ENCODE measurements at places on chromosomes 7 and 10.

- no peak for DNase-seq
These were observed 23.1 kb upstream of the JAZF1 start for GRCh38 chr7:28203508-28204240.

DNA sequence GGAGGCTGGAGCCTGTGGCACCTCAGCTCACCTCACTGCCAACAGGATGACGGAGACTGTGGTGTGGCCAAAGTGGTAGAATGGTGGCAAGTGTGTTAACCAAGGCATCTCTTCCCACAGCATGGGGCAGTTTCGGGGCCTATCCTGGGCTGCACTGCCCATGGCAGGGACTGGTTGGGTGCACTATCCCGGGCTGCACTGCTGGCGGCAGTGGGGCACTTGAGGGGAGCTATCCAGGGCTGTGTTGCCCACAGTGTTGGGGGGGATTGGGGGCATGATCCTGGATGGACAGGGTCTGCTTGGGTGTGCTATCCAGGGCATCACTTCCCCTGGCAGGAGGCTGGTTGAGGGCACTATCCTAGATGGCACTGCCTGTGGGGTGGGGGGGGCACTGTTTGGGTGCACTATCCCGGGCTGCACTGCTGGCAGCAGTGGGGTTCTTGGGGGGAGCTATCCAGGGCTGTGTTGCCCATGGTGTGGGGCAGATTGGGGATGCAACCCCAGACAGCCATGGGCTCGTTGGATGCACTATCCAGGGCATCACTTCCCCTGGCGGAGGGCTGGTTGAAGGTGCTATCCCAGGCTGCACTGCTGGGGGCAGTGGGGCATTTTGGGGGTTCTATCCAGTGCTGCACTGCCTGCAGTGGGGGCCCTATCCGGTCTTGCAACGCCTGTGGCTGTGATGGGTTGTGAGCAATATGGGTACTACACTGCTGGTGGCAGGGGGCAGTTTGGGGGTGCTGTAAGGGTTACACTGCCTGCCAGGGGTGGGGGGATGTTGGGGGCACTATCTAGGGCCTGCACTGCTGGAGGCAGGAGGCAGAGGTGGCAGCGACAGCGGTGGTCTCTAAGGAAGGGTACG is 129.7 kb downstream of the ZNF248 start:
- DNase-seq, result no peak

DNA sequence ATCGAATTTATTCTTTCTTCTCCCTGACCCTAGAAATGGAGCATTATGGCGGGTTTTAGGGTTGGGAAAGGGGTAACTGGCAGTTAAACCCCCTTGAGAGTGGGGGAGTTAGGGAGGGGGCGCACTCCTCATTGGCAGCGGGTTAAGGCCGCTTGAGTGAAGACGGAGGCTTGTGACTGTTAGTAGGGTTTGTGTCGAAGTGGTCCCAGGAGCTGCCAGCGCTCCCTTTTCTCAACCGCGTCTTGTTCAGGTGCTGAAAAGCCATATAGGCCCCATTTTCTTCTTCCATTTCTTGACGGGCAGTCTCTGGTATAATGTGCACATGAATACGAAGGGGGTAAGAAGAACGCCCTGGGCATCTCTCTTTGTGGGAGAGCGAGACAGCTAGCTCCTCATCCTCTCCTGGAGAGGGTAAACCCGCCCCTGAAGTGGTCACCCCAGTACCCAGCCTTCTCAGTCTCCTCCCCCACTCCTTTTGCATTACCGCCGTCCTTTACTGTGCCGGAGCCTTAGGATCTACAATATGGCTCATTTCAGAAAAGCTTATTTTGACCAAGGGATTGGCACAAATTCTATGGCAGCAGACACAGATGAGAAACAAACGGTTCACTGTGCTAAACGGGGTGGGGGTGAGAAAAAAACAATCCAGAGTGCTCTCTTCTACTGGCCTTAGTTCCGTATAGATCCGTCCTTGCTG is 836 bp downstream of the KMT2E start:
- peak; percentile 43 for DNase-seq

- no peak for DNase-seq
These were observed 34.5 kb downstream of the DNAJB6 start for GRCh38 chr7:157371296-157371695.

- DNase-seq, result no peak
These were observed 1.1 kb downstream of the PLEKHS1 start for GRCh38 chr10:113752553-113752952.

DNA sequence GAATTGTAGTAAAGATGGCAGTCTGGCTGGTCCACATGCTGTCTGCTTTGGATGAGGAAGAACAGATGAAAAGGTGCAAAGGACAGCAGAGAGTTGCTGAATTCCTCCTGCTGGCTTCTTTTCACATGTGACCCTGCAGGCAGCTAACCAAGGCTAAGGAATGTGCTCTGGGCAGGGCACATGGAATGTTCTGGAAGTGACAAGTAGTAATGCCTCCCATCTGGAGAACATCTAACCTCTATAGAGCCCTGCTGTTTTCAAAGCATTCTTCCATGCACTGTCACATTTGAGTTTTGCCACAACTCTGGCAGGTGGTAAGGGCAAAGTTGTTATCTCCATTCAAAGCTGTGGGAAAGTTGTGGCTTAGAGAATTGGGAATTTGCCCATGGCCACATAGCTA is 208.8 kb downstream of the STK31 start:
- DNase-seq, result no peak

- DNase-seq, result no peak
These were observed 52.0 kb downstream of the KIF5B start for GRCh38 chr10:32004161-32004591.

DNA sequence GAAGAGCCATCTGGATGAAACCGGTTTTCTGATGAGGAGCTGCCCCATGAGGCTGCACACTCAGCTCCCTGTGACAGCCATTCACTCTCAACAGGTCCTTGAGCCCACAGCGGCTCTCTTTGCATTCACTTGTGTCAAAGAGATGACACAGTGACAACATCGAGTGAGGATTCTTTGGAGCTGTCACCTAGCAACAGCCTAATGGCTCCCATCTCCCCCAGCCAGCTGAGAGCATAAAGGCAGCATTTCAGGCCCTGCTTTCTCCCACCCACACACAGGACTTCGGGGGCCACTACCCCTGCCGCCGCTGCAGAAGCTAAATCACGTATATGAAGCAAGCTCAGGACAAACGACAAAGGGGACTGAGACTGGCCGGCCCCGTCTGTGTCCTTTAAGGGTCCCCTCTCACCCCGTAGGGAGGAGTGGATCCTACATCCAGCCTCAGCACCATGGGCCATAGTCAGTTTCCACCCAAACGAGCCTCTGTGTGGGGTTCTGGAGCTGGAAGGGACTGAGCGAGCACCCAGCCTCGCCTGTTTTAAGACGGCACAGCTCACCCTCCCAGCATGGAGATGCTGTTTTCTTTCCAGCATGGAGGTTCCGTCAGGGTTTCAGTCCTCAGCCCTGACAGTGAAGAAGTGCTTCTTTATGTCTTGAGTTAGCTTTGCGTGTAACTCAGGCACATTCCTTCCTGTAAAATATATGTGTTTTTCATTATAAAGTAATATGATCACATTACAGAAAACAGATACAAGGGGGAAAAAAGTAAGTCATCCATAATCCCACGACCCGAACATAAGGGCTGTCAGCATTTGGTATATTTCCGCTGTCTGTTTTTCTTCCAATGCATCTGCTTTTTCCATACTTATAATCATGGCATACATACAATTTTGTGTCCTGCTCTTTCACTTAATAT is 4.9 kb downstream of the CPA4 start:
- no peak for DNase-seq

DNA sequence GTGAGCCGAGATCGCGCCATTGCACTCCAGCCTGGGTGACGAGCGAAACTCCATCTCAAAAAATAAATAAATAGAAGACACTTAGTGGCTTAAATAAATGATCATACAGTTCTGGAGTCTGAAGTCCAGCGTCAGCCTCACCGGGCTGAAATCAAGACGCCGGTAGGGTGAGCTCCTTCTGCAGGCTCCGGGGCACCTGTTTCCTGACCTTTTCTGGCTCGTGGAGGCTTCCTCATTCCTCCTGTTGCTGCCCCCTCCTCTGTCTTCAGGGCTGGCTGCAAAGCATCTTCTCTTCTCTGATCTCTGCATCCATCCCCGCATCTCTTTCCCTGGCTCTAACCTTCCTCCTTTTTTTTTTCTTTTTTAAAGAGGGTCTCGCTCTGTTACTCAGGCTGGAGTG is 32.8 kb downstream of the LIMK1 start:
- DNase-seq, result no peak

- no peak for DNase-seq
These were observed 124.4 kb downstream of the TACC2 start for GRCh38 chr10:122113161-122113944.

- no peak for DNase-seq
These were observed 846 bp upstream of the ZNF775 start for GRCh38 chr7:150378115-150378852.

- DNase-seq, result no peak
These were observed 6.4 kb downstream of the DPY19L1 start for GRCh38 chr7:35030848-35031247.

GRCh38 chr10:126270111-126270510 is 118.2 kb downstream of the ADAM12 start:
- DNase-seq, result no peak

- DNase-seq, result no peak
These were observed 247.6 kb downstream of the AUTS2 start for GRCh38 chr7:69845721-69846495.

DNA sequence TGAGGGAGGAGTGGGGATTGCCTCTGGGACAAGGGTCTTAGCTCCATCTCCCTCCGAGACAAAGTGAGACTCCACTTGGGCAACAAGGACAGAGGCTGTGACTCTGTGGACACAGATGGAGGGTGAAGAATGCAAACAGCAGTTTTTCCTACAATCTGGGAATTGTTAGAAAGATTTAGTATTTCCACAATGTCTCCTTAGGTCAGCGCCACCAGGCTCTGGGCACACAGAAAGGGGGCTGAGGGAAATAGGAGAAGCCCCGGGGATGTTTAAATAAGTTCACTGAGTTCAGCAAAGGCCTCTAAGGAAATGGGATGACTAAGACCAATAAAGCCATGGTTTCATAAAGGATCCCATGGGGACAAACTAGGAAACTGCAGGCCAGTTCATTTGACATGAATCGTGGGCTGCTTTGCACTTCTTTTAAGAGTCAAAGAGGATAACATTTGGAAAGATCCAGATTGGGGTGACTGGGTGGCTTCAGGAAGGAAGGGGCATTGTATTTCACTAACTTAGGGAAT is 219.8 kb upstream of the GLI3 start:
- DNase-seq, result no peak

- DNase-seq, result no peak
These were observed 263.5 kb downstream of the ZEB1 start for GRCh38 chr10:31582365-31583052.

DNA sequence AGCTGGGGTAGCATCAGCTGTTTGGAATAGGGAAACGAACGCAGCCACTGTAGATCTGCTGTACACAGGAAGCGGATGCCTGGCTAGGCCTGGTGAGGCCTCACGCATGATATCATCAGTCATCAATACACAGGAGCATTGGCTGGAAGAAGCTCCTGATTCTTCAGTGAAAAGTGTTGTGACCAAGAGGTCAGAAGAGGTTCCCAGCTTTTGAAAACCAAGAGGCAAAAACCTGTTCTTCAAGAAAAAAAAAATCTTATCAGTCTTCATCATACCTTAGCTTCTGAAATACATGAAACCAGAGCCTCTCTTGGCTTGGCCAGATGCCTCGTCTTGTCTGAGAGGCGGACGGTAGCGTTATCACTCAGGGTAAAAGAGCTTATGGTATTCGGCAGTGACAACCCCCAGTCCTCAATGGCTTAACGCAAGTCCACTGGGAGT is 139.3 kb upstream of the TCF7L2 start:
- no peak for DNase-seq

DNA sequence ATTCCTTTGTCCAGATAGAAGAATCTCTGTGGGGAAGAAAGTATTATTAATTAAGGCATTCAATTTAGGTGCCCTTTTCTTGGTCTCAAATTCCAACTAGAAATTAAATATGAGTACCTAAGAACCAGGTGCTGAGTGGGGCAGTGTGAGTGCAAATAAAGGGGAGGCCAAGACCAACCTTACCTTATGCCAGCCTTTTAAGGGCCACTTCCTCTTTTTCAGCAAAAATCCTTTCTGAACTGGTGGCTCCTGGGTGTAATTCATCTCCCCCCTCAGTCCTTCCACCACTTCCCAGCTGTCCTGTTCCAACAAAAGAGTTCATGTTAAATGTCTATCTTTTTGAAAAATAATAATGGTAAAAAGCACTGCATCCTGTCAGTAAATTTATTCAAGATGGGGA is 108.2 kb downstream of the OSBPL3 start:
- no peak for DNase-seq

GRCh38 chr7:36423633-36424032 is 34.0 kb downstream of the ANLN start:
- no peak for DNase-seq

DNA sequence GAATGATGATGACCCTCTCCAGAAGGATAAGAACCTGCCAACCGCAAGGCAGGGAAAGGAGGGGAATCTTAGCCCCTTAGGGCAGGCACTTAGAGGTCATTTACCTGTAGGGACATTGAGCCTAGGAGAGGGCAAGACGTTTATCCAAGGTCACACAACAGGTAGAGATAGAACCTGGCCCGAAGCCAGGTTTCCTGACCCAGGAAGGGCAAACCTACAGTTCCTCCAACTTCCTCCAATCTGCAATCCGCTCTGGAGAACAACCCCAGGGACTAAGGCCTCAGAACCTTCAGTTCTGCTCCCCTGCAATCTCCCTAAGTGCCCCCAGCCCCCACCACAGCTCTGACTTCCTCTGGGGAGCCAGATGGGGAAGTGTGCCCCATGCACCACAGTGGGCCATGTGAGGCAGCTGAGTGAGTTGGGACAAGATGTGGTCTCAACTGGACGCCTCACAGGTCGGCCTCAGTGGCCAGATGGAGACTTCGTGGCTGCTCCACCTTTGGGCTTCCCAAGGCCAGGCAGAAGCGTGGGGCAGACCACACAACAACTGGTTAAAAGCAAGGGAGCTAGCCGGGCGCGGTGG is 1.4 kb upstream of the PSAP start:
- no peak for DNase-seq

DNA sequence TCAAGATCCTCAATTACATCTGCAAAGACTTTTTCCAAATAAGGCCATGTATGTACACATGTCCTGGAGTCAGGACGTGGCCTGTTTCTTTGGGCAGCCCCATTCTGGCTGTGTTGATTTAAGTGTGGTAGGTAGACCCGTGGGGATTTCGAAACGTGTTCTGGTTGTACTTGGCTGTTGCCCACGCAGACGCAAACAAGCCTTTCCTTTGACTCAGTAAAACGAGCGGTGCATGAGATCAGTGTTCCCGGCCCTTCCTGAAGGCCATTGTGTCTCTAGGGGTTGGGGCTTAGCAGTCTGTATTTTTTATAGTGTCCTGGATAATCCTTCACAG is 64.8 kb upstream of the DNAJB6 start:
- DNase-seq, result no peak

- no peak for DNase-seq
These were observed 290.2 kb upstream of the GHITM start for GRCh38 chr10:83849150-83849549.

GRCh38 chr10:123038782-123039631 is 30.2 kb downstream of the ACADSB start:
- no peak for DNase-seq

DNA sequence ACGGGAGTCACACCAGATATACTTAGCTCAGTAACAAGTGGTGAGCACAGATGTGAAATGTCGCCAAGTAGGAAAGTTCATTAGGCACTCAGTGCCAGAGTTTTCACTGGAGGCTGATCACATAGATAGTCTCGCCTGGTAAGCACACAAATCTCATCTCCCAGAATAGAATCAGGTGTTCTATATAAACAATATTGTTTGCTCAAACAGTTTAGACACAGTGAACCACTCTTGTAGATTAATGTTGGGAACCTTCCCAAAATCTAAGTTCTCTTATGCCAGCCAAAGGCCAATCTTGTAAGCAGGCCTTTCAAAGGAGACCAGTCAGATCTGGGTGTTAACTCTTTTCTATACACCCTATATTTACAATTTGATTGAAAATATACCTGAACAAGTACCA is 716.5 kb upstream of the GRM3 start:
- DNase-seq, result no peak
